ENCODE measurements at places on chromosomes 6 and 20. TPM values are rescaled to one million over a fixed set of nuclear protein-coding genes. Genes with fewer than 3 reads are reported as not detected.

- DNase-seq = no peak
These were observed 248.6 kb upstream of the QKI start for GRCh38 chr6:163165922-163166321.

DNA sequence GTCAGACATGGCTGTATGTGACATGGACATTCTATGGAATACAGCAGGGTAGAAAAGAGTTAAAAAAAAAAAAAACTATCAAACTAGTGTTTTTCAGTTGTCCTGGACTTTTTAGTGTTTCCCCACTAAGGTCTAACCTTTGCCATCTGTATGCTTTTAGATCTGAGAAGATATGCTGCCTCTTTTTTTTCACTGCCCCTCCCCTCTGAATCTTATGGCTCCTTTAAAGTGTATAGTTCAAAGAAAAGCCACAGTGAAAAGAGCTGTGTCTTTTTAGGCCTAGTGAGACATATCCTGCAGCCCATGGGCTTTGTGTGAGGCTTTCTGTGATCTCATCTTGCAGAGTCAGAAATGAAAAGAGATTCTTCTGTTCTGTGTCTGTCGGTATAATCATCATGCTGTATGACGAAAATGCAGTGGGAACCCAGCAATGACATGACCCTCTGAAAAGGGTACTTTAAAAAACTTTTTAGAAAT lies 29.3 kb downstream of the ADGRG6 start:
- DNase-seq = no peak

DNA sequence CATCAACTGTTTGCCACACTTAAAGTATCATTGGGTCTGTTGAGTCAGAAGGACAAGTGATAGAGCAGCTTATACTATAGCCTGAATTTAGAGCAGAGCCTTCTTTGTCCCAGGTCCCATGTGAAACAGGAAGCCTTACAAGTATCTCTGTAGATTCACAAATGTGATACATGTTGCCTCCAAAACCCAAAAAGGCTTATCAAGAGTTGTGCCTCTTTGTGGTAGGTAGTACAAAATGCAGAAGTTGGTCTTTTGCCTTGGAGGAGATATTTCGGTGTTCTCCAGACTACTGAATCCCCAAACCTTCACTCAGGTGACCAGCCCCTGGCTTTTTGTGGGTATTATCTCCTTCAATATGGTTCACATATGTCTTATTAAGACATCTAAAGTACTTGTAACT lies 172.8 kb upstream of the PROKR2 start:
- no peak for DNase-seq

- DNase-seq = peak; percentile 1
These were observed 635 bp downstream of the SLC35B3 start for GRCh38 chr6:8434727-8435092.

DNA sequence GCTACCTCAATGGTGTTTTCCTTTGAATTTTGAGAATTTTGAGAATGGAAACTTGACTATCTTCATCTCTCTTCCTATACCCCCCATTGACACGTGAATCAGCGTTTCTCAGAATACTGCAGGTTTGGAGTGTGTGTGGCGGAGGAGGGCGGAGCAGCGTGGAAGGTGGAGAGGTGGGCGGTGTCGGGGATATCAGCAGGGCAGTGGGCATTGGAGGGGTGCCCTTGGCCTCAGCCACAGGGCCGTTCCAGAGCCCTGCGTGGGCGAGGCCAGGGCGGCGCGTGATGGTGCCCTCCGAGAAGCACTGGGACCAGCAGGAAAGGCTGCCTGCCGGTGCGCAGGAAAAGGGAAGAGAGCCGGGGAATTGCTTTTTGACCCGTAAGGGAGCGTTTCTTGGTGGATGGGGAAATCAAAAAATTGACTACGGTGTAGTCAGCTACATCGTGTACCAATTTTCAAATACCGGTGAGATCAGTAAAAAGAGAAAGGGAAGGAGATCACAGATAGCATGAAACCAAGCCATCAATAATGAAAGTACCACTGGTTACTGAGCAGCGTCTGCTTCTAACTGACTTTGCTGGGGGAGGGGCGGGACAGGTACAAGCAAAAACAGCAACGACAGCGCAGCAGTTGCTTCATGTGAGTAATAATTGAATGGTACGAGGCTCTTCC lies 82.7 kb upstream of the DUSP22 start:
- DNase-seq = no peak

DNA sequence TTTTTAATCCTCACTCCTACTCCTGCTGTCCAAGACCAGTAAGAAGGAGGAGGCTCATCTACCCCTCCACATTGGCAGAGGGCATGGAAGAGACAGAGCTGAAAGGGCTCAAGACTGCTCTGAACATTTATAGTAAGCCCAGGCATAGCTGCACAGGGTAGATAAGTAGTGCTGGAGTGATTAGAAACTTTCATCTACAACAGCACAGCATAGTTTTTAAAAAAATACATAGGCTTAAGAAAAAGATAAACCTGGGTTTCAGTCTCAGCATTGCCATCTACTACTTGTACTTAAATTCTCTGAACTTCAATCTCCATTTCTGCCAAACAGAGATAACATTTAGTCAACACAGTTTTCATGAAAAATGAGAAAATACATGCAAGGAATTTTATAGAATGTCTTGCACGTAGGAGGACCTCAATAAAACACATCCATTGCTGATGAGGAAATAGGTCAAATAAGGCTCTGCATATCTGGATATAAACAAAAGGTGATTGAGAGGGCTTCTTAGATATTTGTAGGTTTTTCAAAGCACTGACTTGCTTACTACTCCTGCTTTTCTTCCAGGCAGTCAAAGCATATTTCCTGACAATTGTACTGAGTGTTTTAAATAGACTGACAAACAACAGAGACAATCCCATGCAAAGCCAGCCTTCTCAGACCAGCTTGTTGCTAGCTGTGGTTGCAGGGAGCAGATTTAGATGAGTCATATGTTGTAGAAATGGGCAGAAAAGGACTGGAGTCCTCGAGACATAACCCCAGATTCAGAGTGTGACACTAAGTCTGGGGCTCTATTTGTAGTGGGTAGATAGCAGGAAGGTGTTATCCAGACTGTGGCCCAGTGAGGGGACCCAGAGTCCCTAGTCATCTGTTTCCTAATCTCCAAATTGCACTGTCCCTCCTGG lies 107.4 kb upstream of the TAB2 start:
- no peak for DNase-seq

- no peak for DNase-seq
These were observed 644 bp downstream of the RBL1 start for GRCh38 chr20:37095108-37095598.

GRCh38 chr6:9485992-9486391 lies 928.9 kb downstream of the TFAP2A start:
- no peak for DNase-seq

- no peak for DNase-seq
These were observed 194.3 kb upstream of the PROKR2 start for GRCh38 chr20:5511082-5511481.

GRCh38 chr20:24612799-24613775 lies 143.7 kb downstream of the SYNDIG1 start:
- no peak for DNase-seq

GRCh38 chr6:145669627-145670034 lies 65.7 kb downstream of the EPM2A start:
- no peak for DNase-seq

DNA sequence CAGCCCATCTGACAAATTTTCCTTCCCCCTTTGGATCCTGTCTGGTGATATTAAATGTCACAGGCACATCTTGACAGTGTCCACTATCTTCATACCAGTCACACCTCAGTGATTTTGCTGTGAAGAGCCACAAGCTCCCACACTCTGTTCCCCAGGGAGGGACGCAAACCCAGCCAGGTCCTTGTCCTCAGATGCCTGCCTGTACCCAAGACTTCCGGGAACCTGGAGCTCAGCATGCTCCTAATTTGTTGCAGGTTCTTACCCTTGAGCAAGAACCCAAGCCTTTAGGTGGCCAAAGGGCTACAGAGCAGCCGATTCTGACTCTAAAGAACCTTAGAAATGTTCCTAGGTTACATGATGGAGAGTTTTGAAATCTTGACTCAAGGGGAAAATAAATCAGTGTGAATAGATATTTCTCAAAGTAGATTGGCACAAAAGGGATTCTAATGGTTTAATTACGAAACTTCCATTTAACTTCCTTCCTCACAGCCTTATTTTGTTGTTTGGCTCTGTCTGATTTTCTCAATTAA lies 66.2 kb upstream of the MTHFD1L start:
- DNase-seq = no peak

GRCh38 chr20:4710106-4710475 lies 11.6 kb upstream of the PRND start:
- no peak for DNase-seq

DNA sequence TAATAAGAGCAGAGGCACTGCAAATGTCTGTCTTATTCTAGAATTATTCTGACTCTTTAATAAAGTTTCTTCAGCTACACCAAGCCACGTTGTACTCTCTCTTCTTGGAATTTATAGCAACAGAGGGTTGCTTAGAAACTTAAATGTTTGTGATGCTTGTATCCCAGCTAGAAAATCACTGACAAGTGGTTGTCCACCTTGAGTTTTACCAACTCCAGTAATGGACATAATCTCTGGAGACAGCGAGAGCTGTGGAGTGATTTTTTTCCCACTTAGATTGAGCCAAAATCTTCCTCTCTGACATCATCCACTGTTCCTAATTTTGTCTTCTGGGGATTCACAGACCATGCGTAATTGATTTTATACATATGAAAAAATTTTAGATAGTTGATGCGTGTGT lies 8.0 kb downstream of the ECT2L start:
- DNase-seq = peak; percentile 14

DNA sequence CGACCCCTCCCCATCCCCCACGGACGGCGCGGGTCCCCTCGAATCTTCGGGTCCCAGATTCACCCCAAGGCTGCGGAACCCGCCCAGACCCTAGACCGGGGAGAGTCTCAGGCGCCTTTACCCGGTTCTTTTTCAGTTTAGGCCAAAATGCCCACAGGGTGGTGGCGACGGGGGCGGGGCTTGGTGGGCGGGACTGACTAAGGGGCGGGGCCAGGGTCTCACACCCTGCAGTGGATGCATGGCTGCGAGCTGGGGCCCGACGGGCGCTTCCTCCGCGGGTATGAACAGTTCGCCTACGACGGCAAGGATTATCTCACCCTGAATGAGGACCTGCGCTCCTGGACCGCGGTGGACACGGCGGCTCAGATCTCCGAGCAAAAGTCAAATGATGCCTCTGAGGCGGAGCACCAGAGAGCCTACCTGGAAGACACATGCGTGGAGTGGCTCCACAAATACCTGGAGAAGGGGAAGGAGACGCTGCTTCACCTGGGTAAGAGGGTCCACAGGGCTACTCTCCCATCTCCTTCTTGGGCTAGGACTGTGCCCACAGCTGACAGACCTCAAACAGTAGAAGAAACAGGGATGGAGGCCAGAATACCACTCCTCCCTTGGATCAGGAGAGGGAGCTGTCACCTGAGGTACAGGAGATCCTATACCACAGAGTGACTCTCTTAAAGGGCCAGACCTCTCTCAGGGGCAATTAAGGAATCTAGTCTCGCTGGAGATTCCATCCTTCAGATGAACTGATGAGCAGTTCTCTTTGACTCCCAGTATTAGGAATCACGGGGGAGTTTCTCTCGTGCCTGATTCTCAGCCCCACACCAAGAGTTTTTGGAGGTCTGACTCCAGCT lies 942 bp downstream of the HLA-E start:
- DNase-seq = peak; percentile 63

- DNase-seq = no peak
These were observed 124.0 kb downstream of the OGFRL1 start for GRCh38 chr6:71412559-71413140.

DNA sequence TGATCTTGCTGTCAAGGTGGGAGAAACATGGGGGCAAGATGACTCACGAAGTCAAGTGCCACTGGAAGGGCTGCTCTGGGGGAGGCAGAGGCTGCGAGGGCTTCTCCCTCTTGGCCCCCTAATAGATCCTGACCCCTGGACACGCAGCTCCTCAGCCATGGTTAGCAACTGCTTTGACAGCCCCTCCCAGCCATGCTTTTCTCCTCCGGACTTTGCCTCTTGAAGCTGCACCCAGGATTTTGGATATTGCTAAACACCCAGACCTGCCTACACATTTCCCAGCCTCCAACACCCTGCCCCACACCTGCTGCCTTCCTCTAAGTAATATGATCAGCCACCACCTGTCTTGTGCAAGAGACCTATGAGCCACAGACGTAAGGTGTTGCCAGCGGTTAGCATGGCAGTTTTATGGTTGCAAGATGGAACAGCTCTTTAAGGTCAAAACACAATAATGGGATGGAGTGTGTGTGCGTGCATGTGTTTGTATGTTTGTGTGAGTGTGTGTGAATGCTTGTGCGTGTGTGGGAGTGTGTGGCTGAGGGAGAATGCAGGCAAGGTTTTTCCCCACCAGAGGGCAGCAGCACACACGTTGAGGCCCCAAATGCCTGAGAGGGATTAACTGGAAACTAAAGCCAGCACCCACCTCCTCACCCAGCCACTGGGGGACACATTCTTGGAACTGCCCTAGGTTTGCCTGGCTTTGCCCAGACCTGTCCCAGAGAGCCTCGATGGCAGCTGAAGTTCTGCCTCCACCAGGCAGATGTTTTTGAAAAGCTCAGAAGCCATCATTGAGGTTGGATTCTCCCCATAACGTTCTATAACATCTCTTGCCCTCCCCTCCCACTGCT lies 2.5 kb downstream of the IP6K3 start:
- DNase-seq = peak; percentile 96

GRCh38 chr6:66357781-66358180 lies 650.8 kb upstream of the EYS start:
- DNase-seq = no peak

DNA sequence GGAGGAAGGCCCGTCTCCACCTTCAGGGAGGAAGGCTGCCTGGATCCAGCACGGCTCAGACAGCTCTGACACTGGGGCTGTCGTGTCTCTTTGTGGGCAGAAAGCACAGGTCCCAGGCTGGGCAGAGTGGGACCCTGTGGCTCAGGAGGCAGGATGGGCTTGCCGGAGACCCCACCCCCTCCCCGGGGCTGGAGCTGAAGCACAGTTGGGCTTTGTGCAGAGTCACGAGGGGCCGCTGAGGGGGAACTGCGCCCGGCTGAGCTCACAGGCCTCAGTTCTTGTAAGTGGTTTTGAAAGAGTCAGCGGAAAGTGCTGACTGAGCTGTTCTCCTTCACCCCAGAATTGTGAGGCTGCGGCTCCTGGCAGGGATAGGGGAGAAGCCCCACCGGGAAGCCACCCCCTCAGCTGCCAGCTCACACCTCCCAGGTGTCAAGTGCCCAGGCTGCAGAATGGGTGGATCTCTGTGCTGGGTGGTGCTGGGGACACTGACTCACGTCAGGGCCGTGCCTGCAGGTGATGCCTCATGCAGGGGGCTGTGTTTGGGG lies 145.5 kb upstream of the RNF24 start:
- DNase-seq = peak; percentile 75

The HLA-DRB5 gene
- 20.4 TPM for polyA plus RNA-seq

The TFAP2A gene
- 0.90 TPM for polyA plus RNA-seq

The COL10A1 gene
- polyA plus RNA-seq = 0.10 TPM

The FAM110A gene
- polyA plus RNA-seq = 7.5 TPM

The PCNA gene
- 95.3 TPM for polyA plus RNA-seq

The MYB gene
- polyA plus RNA-seq = 12.1 TPM

The PBOV1 gene
- not detected for polyA plus RNA-seq

The PRKN gene
- polyA plus RNA-seq = 2.5 TPM

The MCHR2 gene
- 0.04 TPM for polyA plus RNA-seq

The EMILIN3 gene
- polyA plus RNA-seq = 4.0 TPM

The MAFB gene
- 8.8 TPM for polyA plus RNA-seq

The OPRL1 gene
- polyA plus RNA-seq = 0.81 TPM

The METTL24 gene
- 3.4 TPM for polyA plus RNA-seq
